LoVo (cell line): ENCODE measurements at places on chromosomes 3 and 15.

DNA sequence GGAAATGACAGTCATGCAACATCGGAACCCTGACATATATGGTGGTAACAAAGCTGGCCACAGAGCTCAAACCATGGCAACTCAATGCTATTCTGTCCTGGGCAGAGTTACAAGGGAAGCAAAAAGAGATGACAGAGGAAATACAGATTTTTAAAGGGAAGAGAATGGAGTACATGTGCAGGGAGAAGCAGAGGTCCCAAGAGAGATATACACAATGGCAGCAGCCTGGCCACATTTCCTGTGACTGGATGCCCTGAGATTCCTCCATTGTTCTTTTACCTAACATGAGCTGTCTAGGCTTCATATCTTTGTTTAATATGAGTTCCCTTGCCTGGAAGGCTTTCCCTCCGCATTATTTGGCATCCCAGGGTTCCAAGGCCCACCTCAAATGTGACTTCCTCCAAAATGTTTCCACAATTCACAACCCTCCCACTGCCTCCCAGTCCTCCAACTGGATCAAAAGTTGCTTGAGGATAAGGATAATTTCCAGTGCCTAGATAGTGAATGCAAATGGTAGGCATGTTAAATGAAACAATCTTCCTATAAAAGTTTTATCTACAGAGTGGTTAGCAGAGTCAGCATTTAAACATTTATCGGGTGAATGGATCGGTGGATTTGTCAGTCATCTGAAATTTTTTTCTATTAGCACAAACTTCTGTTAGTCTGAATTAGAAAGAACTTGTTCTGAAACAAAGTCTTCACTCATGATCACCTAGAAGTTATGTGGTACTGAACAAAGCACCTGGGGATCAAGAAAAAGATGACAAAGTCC, 86.2 kb downstream of the DHX30 start:
- no peak for DNase-seq

DNA sequence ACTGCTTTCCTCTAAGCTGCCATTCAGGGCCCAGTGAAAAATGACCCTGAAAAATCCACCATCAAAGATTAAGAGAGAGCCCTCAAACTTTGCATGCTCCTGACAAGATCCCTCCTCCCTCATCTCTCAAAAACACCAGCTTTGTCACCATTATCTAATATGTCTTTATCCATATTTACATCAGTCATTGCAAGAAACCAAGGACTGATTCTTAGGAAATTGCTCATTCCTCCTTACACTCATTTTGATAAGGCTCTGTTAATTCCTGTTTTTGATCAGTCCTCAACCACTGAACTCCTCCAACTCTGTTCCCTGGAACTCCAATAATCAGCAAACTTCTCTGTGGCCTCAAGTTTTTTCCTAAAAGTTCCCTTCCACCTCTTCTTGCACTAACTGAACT, 51.8 kb downstream of the CD200 start:
- no peak for DNase-seq

DNA sequence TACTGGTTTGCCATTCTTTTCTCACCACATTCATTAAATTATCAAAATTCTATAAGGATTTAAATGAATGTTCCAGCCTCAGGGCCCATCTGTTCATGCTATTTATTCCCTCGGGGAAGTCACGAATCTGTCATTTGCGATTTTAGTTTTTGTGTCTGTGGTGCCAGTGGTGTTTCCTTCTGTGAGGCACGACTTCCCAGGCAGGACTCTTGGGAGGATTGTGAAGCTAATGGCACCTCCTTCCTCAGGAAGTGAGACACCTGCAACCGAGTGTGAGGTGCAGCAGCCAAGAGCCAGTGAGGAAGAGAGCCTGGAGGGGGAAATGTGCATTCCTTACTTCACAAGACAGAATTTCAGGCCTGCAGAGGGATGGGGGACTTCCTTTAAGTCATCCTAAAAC, 24.1 kb downstream of the SV2B start:
- DNase-seq: no peak

- no peak for DNase-seq
These were observed 983 bp upstream of the ALDH1A3 start for GRCh38 chr15:100878648-100879047.

DNA sequence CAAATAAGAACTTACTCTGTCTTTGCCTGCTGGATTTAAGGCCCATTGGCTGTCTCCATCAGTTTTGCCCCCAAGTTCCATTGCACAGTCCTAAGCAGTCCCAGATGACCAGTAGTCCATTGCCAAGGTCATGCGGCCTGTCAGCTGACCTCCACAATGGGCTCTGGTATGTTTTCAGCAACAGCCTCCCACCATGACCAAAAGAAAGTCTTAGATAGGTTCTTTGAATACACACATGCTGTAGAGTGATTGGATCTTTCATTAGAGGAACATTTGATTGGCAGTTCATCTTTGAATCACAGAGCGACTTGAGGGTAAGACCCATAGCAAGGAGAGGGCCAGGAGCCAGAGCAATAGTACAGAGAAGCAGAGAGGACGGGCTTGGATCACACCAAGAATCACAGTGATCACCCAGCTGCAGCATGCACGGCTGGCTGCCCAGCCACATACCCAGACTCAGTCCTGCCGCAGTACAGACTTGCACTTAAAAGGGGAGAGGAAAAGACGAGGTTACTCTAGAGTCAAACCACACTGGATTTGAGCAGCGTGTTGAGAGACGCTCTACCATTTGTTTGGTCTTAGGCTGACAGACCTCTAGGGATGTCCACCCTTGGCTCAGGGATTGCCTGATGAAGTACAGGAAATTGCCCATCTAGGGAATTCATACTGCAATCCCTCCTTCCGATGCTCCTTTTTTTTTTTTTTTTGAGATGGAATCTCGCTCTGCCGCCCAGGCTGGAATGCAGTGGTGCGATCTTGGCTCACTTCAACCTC, 50.4 kb downstream of the APH1B start:
- no peak for DNase-seq

GRCh38 chr3:31614162-31614921, 81.6 kb downstream of the STT3B start:
- no peak for DNase-seq

DNA sequence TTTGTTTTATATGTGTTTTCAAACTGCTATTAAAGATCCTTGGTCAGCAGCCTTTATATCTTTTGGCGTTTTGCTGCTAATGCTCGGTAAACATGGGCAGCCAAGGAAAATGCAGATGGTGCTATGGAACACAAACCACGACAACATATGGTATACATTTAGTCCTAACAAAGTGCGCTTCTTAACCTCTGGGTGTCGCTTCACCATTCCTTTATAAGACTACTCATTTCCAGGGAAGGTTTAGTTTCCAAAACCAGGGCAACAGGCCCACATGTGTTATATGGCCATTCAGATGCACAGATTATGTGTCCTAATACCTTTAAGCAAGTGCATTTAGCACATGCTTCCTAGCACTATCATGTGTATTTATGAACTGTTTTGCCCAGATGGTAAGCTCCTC, 14.7 kb downstream of the SHOX2 start:
- DNase-seq: peak; percentile 23

GRCh38 chr15:66891776-66892175, 173.6 kb upstream of the SMAD3 start:
- no peak for DNase-seq

GRCh38 chr15:29665444-29666003, 156.7 kb downstream of the TJP1 start:
- DNase-seq: no peak

- no peak for DNase-seq
These were observed 9.5 kb downstream of the SLCO3A1 start for GRCh38 chr15:91862891-91863504.

DNA sequence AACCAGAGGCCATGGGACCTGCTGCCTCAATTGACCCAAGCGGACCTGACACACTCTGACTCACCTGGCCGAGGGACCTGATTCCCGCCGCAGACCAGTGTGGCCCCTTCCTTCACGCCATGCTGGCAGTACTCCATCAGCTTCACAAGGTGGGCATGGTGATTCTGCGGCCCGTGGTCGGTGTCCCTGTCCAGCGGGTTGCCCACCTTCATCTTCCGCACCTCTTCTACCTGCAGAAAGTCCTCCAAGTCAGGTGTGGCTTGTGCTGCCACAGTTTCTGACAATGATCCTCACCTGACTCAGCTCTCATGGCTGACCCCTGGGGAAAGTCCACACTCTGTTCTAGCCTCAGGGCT, 25.9 kb upstream of the SLC41A3 start:
- DNase-seq: no peak

DNA sequence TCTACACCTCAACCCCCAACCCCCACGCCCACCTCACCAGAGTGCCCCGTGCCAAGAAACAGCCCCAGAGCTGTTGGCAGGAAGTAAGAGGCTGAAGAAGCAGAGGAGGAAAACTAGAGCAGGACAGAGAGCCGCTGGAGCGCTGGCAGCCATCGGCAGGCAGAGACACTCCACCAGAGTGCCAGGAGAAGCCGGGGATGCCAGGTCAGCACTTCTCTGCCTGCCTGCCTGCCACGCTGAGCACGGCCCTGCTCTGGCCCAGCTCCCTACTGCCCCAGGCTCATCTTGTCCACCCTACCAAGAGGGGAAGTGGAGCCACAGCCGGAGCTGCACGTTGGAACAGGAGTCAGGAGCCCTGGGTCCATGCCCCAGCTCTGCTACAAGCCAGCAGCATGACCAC, 29.7 kb downstream of the CACNA2D2 start:
- DNase-seq: no peak

- DNase-seq: no peak
These were observed 490.9 kb downstream of the ZBBX start for GRCh38 chr3:166889241-166889640.

DNA sequence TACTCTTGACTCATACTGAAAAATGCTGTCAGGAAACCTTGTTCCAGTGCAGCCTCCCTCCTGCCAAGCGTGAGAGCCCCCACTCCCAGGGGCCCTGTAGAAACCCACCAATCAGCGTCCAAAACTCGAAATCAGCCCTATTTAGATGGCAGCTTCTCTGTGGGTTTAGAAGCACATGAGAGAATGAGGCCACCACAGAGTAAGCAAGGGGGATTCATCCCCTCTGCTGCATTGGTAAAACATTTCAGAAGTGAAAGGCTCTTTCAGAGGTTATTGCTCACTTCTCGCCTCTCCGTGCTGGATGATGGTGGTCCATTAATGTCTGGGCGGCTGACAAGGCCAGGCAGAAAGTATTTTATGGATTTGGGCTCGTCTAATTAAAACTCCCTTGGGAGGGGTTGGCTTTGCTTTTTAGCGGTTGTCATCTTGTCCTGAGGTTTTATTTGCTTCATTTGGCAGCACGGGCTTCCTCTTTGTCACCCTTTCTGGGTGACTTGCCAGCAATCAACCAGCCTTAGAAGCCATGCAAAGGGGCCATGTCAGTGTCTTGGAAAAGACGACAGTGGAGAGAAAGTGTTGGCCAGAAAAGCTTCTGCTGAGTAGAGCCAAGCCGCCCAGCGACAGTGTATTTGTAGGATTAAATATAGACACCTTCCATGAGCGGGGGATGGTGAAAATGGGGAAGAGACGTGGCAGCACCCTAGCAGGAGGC, 145.5 kb downstream of the ATP10A start:
- DNase-seq: no peak

- no peak for DNase-seq
These were observed 40.8 kb downstream of the KAT2B start for GRCh38 chr3:20080956-20081554.

- DNase-seq: no peak
These were observed 107.5 kb downstream of the CNTN6 start for GRCh38 chr3:1200371-1200770.

- no peak for DNase-seq
These were observed 657.0 kb upstream of the NAALADL2 start for GRCh38 chr3:174202116-174202515.

DNA sequence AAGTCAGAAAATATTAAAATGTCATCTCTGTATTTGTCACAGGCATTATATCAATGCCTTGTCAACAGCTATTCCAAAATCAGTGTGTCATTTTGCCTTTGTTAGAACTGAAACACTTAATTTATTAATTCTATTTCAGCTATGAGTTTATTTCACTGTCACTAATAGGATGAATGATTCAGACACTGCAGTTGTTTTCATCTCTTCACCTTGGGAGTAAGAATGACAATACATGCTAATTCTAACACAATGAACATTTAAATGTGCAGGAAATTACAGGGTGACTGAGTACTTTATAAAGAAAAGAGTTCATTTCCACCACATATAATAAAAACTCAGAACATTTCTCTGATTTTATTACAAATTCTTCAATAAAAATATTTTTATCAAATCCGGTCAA, 109.7 kb downstream of the P2RY1 start:
- no peak for DNase-seq

DNA sequence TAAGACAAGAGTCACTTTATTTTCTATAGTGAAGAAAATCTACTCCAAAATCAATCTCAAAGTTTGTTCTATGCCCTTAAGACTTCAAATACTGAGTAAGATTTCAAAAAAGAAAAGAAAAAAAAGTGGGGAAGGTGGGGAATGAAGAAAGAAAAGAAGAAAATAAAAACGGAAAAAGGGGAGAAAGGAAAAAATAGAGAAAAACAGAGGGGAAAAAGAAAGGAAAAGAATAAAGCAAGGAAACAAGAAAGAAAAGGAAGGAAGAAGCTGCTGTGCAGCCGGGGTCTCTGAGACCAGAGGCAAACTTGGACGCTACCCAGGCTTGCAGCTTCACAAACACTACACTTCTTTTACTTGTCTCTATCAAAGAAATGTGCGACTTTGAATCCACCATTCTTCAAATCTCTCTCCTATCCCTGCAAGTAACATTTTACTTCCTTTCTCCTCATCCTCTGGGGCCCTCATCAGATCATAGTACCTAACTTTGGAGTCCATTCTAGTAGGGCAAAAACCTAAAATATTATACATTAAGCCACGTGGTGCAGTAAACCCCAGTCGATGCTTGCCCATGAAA, 279.8 kb downstream of the FOXP1 start:
- DNase-seq: no peak

DNA sequence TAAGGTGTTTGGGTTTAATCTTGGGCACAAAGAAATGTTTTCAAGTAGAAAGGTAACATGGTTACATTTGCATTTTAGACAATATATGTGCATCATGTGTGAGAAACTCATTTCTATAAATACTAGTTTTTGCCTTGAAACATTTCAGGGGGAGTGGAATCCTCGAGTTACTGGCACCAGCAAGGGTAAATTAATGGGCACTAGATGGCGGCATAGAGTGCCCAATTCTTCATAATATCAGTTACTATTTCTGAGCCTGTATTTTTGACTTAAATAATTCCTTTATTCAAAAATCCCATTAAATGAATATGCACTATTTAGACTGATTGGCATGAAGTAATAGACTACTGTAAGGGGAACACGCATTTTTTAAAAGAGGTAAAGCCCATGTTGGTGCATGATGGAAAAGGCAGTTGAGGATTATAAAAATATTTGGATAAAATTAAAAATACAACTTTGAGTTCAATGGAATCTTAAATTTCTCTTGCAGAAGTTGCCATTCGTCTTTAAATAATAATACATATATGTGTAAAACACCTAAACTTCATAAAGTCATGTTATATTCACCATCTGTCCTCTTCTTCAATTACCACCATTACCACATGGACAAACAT, 106.3 kb downstream of the ZBTB20 start:
- DNase-seq: peak; percentile 8

GRCh38 chr3:173743111-173743510, 345.6 kb downstream of the NLGN1 start:
- no peak for DNase-seq

- DNase-seq: no peak
These were observed 4.6 kb downstream of the EFCC1 start for GRCh38 chr3:129005526-129006303.
